ENCODE measurements at places on chromosomes 16 and 17.

DNA sequence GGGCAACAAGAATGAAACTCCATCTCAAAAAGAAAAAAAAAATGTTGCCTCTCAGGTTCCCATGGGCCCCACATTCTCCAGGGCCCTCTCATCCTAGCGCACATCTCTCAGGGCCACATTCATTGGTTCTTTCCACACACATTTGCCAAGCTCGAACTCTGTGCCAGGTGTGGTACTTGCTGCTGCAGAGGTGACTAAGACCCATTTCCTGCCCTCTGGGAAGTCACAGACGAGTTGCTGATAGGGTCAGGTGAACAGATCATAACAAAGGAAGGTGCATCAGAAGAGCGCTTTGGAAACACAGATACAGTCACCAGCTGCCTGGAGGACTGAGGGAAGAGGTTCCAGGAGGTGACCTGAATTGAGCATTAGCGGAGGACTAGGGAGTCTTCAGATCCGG lies 1.0 kb downstream of the GSDMA start:
- DNase-seq, result no peak

DNA sequence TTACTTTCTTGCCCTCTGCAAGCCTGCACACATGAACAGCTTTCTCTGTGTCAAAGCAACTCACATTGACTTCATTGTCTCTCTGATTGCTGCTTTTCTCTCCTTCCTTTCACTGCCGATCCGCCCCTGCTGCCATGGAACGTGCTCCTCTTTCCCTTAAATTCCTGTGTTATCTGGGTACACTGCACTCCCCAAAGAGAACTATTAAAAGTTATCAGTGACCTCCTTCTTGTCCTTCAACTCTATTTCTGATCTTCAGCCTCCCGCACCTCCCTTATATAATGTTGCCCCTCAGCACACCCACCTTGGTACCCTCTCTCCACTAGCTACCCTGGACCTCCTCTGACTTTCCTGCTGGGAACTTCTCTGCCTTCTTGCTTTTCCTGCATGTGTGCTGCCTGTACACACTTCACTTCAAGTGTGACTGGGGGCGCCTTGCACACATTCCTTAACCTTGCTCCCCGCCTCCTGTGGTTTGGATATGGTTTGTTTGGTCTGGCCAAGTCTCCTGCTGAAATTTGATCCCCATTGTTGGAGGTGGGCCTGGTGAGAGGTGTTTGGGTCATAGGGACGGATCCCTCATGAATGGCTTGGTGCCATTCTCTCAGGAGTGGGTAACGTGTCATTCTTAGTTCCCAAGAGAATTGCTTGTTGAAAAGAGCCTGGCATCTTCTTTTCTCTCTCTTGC lies 26.7 kb upstream of the PMP22 start:
- DNase-seq, result no peak

GRCh38 chr17:29138971-29139691 lies 41.1 kb downstream of the MYO18A start:
- DNase-seq, result no peak

DNA sequence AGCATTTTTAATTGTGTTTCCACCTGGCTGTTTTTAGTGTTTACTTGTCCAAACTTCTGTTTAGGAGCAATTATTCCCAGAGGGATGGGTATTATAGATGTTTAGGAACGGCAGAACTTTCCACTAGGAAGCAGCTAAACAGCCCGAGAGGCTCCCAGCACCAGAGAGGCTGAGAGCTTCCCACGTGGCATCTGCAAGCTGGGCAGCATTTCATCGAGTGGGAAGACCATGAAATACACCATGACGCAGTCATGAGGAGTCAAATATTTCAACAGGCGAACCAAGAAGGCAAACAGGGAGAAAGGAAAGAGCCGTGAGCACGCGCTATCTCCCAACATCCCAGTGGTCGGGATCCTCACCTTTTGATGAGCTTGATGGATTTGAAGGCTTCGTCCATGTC lies 24.1 kb downstream of the TMEM204 start:
- no peak for DNase-seq

GRCh38 chr17:69696650-69697049 lies 282.2 kb downstream of the MAP2K6 start:
- no peak for DNase-seq

GRCh38 chr17:56939869-56940484 lies 20.9 kb downstream of the COIL start:
- DNase-seq, result no peak

DNA sequence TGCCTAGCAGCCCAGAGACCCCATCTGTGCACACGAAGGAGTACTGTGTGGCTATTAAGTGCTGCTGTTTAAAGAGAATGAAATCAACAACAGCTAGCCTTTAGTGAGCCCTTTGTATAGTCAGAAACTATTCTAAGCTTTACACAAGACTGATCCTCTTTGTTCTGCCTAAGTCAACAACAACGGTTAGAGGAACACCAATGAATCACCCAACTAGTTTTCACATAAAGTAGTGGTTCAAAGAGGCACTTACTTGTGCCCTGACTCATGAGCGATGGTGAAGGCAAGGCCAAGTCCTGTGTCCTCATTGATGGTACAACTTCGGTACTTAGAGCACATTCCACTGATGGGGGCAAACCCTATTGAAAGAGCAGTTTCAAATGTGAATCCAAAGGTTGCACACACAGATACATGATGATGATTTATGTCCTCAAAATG lies 75.8 kb downstream of the ADAMTS18 start:
- DNase-seq, result no peak
